ENCODE measurements at places on chromosomes 4 and X. TPM values are rescaled to one million over a fixed set of nuclear protein-coding genes. Genes with fewer than 3 reads are reported as not detected.

The RBM10 gene
- total RNA-seq, result 81.2 TPM

The RAP1GDS1 gene
- 15.6 TPM for total RNA-seq

The FOXR2 gene
- total RNA-seq, result not detected

The SSX4B gene
- total RNA-seq, result not detected

The MAGEA1 gene
- not detected for total RNA-seq

The AFP gene
- not detected for total RNA-seq

- DNase-seq, result no peak
Observed at GRCh38 chrX:13932416-13932815, 97.3 kb downstream of the GEMIN8 start.

GRCh38 chrX:17803449-17803848 lies 57.6 kb downstream of the RAI2 start:
- no peak for DNase-seq

DNA sequence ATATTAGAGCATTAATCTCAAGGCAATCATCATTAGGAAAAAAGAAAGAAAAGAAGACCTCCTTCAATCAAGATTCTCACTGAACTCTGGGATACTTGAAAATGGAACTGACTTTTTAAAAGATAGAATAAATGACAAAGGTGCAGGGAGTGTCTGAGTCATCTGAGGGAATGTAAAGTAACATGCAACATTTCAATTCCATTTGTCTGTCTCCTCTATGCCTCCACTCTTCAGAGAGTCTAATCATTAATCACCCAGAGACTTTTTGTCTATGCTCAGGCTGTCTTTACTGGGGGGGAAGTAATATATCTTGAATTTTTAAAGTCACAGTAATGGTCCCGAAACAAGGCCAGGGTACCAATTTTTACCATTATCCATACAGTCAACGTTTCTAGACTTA lies 55.0 kb upstream of the PACRGL start:
- no peak for DNase-seq

- DNase-seq, result peak; percentile 62
Observed at GRCh38 chr4:82801910-82802521, 3.4 kb upstream of the SCD5 start.

DNA sequence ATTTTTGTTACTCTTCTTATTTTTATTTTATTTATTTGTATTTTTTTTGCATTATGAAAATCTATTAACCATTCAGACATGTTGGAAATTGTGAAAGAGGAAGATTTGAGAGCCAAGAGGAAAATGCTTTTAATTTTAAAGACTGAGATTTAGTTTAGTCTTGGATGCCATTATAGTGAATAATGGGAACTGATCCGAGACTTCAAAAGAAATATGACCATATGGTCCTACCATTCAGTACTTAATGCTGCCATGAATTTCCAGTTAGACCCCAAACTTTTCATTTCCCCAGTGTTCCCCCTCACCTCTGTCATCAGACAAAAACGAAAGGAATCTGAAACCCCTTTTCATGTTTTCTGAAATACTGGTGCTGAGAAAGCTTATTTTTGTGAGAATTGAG lies 95.5 kb downstream of the TENM3 start:
- DNase-seq, result no peak

- no peak for DNase-seq
Observed at GRCh38 chr4:4502694-4503311, 39.0 kb downstream of the STX18 start.

- DNase-seq, result peak; percentile 12
Observed at GRCh38 chrX:120299928-120300327, 11.3 kb downstream of the TMEM255A start.

DNA sequence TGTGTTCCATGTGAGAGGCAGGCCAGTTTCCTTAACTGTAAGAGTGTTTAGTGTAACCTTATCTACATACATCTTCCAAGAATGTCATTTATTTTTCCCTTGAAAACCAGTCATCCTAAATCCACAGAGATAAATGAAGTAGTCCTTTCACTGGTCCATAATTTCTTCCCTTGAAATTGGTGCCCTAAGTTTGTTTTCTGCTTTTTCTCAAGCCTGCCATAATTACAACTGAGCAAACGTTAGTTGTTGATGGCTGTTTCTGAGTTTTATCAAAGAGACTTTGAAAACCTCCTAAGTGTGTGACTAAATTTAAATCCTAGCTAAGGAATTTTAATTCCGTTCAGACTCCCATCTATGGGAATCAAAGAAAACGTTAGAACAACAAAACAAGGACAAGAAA lies 3.6 kb upstream of the TDO2 start:
- no peak for DNase-seq

GRCh38 chrX:6810776-6811175 lies 275.9 kb upstream of the VCX3A start:
- no peak for DNase-seq
